CD4-positive, alpha-beta T cell treated with Interleukin-4 for 4 hours (primary cell): ENCODE measurements at places on chromosomes 2 and 18.

- no peak for DNase-seq
Observed at GRCh38 chr2:121810959-121811853, 55.8 kb downstream of the TSN start.

DNA sequence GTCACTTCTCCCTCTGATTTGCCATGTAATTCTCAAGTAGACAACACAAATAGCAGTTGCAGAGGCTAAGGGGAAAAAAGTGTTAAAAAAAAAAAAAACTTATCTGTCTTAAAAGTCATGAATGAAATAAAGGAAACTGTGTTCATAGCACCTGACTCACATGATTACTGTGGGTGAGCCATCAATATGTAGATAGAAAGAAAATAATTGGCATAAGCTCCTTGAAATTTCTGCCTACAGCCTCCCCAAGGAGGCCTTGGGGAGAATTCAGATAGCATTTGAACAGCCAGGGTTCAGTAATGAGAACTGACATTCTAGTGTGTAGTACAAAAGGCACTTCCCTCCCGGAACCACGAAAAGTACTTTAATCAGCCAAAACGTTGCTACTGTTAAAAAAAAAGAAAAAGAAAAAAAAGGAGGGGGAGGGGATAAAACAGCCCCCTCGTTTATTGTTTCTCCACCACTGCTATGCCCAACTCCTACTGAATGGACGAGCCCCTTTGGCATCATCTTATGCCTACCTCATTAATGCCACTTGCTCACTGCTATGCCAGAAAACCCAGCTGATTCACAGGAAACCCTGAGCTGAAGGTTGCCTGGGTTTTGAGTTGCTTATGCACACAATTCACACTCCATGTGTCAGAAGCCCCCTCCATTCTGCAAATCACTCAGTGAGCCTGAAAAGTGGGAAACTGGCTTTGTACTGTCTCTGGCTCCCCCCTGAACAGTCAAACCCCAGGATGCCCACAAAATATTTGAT is 65.5 kb upstream of the KLF7 start:
- DNase-seq: no peak

- no peak for DNase-seq
Observed at GRCh38 chr2:212489719-212490346, 48.8 kb downstream of the ERBB4 start.

DNA sequence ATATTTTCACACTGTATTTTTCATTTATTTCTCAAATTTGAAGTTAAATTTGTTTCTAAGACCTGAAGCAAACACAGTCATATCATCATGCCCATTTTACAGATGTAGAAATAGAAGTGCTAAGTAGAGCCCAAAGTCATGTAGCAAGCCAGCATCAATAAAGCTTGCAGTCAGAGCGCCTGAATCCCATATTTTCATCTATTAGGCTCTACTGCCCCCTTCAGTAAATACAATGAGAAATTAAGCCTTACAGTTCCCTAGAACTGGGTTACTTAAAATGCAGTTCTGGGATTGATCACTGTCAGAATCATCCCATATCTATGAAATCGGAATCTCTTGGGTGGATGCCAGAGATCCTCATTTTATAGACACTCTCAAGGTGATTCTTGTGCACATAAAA is 419.9 kb downstream of the TGIF1 start:
- DNase-seq: no peak

- no peak for DNase-seq
Observed at GRCh38 chr2:6412533-6413091, 453.1 kb downstream of the CMPK2 start.

DNA sequence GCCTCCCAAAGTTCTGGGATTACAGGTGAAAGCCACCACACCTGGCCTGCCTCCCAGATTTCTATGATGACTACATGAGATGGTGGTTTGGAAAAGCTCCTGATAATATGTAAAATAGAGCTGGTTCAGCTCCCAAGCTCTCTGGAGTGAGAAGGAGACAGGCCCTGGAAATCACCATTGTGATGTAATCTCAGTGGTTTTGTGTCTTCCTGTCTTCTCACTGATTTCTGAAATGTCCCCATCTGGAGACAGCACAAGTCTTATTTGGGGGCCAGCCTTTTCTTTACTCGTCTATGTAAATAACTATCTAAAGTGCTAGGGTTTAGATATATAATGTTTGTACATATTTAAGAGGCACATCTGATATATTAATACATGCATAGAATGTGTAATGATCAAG is 64.0 kb downstream of the CCNT2 start:
- DNase-seq: no peak

GRCh38 chr2:63614983-63615945 is 26.5 kb downstream of the MDH1 start:
- no peak for DNase-seq

DNA sequence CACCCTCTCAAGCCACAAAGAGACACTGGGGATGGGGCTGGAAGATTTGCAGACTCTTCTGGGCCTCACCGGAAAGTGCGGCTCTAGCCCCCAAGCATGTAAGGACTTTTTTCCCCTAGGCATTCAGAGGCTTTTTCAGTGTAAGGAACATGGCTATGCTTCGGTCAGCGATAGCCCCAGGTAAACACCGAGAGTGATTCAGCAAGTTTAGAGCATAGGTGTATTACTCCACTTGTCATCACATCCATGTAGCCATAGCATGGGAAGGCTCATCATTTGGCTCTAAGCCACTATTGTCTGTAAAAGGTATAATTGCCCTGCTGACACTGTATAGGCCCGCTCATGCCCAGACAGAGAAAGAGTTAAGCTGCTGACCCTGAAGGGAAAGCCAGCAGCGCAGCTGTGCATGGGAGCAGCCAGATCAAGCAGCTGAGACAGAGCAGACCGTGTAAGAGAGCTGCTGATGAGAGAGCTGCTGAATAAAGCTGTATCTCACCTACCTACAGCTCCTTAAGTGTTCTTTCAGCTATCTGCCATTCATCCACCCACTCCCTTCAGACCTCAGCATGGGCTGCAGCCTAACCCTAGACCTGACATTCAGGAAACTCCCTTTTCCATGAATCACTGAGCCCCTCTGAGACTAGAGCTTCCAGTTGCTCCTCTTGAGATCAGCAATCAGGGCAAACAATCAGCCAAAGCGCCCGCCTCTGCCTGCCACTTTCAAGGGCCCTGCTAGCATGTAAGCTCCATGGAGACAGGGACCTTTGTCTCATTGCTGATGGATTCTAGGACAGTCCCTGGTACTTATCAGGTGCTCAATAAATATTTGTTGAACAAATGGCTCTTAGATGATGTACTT is 25.5 kb downstream of the LGALSL start:
- DNase-seq: no peak

DNA sequence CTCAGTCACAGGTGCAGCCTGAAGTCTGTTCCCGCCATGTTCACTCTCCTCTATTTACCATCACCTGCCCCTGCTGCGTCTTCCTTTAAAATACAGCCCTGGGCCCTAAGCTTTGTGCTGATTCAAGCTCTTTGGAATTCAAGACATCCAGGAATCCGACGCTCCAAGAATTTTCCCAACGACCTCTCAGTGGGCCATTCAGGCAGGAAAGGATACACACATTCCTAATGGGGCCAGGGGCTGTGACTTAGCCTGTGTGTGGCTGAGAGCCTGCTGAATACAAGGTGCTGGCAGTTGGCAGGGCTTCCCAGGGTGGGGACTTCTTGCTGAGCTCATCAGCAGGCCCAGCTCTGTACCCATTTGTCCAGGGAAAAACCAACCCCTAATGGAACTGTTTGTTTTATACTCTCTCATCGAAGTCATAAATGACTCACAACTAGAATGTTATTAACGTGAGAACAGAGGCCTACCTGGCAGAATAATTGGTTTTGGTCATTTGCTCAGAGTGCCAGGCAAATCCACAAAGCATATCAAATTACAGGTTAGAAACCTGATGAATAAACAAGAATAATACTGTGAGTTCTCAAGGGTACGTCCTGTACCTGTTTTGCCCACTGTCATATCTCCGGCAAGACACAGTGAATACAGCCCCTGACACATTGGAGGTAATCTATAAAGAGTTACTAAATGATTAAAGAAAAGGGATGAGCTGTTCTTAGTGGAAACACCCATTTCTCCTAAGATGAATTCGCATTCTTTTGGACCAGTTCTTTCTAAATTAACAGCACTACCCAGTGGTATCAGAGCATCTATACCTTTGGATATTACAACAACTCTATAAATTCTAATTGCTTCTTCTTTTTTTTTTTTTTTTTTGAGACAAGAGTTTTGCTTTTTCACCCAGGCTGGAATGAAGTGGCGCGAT is 12.6 kb upstream of the KCMF1 start:
- DNase-seq: no peak

DNA sequence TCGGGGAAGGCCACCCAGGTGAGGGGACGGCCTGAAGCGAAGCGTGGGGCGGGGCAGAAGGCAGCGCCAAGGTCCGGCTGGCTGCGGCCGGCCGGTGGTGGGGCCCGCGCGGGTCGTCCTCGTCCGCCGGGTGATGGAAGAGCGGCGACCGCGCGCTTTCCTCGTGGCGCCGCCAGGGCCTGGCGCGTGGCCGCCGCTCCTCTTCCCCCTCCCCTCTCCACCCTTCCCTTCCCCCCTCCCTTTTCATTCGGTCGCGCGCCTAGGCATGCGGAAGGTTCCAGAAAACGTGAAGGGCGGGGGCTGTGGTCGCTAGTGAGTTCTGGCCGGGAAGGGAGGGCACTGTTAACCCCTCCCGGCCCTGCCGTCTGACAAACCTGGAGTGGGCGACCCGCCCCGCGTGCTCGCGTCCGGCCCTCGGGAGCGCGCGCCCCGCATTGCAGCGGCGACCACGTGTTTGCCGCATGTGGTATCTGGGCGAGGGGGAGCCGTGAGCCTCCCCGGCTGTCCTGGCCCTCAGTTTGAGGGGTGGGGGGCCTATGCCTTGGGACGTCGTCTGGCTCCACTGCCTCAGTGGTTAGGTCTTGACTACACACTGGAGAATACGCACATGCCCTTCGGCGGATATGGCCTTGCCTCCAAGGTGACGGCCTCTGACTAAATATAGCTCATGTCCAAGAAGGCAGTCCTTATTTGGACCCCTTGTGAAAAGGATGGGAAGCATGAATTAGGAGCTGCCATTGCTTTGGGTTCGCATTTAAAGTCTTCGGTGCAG is 579 bp downstream of the MAT2A start:
- DNase-seq: peak; percentile 71
